ENCODE measurements at places on chromosomes 5 and 9.

GRCh38 chr9:111559000-111559610, 34.1 kb downstream of the ZNF483 start:
- no peak for DNase-seq

DNA sequence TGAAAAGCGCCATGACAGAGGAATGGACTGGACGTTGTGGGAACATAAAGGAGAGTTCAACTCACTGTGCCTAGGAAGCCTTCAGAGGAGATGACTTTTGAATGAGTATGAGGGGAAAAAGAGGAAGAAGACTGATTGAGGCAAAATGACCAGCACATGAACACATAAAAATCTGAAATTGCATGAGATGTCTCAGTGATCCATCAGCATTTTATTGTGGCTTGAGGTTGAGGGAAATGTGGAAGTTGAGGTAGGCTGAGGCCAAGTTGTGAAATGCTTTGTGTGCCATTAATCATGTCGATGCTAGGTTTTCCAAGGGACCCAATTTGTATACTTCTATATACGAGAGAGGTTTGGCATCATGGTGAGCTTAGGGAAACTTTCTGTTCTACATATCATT, 140.9 kb upstream of the TLX3 start:
- DNase-seq: no peak

DNA sequence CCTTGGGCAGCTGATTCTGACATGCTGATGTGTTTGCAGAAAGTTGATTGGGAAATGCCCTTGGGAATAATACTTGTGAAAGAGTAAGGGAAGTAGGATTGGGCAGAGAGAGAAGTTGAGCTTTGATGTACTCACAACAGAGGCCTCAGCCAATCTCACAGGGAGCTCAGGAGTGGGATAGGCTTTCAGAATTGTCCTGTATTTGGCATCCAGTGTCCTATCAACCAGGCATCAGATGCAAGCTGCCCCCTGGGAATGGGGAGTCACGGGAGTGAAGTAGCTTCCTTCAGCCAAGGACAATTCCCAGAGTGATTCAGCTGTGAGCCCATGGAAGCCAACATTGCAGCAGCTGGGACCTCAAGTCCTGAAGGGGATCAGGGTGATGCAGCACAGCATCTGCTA, 39.6 kb downstream of the DMAC1 start:
- no peak for DNase-seq

- DNase-seq: no peak
Measured at GRCh38 chr5:114412510-114413171, 50.8 kb downstream of the KCNN2 start.

DNA sequence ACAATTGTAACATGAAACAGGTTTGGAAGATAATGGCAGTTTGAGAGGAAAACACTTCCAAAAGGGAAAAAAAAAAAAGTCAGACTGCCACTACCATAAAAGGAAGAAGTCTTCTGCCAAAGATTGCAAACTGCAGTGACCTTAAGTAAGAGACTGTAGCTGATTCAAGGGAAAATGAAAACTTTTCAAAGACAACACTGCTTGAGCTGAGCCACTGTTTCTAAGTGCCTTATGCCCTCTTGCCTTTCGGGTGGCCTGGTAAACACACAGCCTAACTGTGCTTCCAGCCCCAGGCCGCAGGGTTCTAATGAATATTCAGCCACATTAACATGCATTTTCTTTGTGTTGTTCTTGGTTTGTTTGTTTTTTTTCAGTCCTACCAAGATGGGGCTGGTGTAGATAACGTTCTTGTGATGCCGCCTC, 354.6 kb downstream of the BNC2 start:
- no peak for DNase-seq

Data from NAMALWA (cell line).